SJSA1 (cell line): ENCODE measurements at places on chromosomes 2 and 18. TPM values are rescaled to one million over a fixed set of nuclear protein-coding genes. Genes with fewer than 3 reads are reported as not detected.

The CNGA3 gene
- total RNA-seq = not detected in 2 replicates

The GPR45 gene
- total RNA-seq = 0.16 and 0.29 TPM in 2 replicates

The MATN3 gene
- 2.9 and 4.3 TPM in 2 replicates for total RNA-seq

The VWC2L gene
- not detected in 2 replicates for total RNA-seq

The CPO gene
- total RNA-seq = not detected in 2 replicates

The TET3 gene
- 2.1 and 2.4 TPM in 2 replicates for total RNA-seq

GRCh38 chr2:217858519-217859491 lies 144.0 kb downstream of the TNS1 start:
- no peaks in the 10 kb centered on the region for H3K36me3 ChIP-seq
- H3K27me3 ChIP-seq = no peaks in the 10 kb centered on the region
- no peak overlapping the region for H3K4me3 ChIP-seq
- DNase-seq = no peak

GRCh38 chr18:57655740-57656139 lies 34.1 kb upstream of the NARS1 start:
- no peaks in the 10 kb centered on the region for H3K27me3 ChIP-seq
- peaks cover 28% of the 10 kb centered on the region for H3K36me3 ChIP-seq
- H3K4me1 ChIP-seq = no peaks in the 10 kb centered on the region
- H3K27ac ChIP-seq = no peak overlapping the region
- no peak overlapping the region for H3K4me3 ChIP-seq
- DNase-seq = no peak

GRCh38 chr2:4354678-4355077 lies 651.3 kb downstream of the DCDC2C start:
- H3K4me3 ChIP-seq = no peak overlapping the region
- H3K4me1 ChIP-seq = no peaks in the 10 kb centered on the region
- H3K27me3 ChIP-seq = no peaks in the 10 kb centered on the region

- H3K4me1 ChIP-seq = peaks cover 30% of the 10 kb centered on the region
- no peaks in the 10 kb centered on the region for H3K36me3 ChIP-seq
- peak overlapping the region; percentile 46 for H3K27ac ChIP-seq
Observed at GRCh38 chr18:74604774-74605173, 7.1 kb downstream of the ZNF407 start.

DNA sequence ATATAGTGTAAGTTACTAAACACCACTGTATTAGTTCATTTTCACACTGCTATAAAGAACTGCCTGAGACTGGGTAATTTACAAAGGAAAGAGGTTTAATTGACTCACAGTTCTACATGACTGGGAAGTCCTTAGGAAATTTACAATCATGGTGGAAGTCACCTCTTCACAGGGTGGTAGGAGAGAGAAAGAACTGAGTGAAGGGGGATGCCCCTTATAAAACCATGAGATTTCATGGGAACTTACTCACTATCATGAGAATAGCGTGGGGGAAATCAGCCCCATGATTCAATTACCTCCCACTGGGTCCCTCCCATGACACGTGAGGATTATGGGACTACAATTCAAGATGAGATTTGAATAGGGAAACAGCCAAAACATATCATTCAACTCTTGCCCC lies 618.0 kb downstream of the NYAP2 start:
- no peak overlapping the region for H3K27ac ChIP-seq
- H3K4me3 ChIP-seq = no peak overlapping the region
- H3K36me3 ChIP-seq = no peaks in the 10 kb centered on the region
- no peak for DNase-seq

- no peaks in the 10 kb centered on the region for H3K27me3 ChIP-seq
- no peak overlapping the region for H3K4me3 ChIP-seq
- peaks cover 7% of the 10 kb centered on the region; the same call in 1 of the 2 replicates for H3K4me1 ChIP-seq
- H3K27ac ChIP-seq = no peak overlapping the region
Observed at GRCh38 chr2:132403146-132403545, 13.5 kb upstream of the GPR39 start.

DNA sequence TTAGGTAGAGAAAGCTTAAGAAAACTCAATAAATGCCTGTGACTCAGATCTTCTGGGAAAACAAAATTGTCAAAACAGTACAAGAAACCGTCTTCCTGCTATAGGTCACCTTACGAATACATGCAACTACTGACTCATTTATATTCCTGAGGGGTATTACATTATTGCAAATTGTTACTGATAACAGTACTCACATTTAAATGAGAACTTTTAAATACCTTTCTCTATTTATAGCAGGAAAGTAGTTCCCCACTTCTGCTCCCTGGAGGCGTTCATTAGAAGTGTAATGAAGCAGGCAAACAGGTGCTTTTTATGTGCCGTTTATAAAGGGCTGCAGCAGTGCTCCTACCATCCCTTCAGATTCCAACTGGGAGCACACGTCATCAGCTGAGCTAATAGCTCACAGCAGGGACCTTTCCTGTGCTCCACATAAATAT lies 65.1 kb upstream of the RPRM start:
- no peak overlapping the region for H3K27ac ChIP-seq
- H3K4me1 ChIP-seq = no peaks in the 10 kb centered on the region

DNA sequence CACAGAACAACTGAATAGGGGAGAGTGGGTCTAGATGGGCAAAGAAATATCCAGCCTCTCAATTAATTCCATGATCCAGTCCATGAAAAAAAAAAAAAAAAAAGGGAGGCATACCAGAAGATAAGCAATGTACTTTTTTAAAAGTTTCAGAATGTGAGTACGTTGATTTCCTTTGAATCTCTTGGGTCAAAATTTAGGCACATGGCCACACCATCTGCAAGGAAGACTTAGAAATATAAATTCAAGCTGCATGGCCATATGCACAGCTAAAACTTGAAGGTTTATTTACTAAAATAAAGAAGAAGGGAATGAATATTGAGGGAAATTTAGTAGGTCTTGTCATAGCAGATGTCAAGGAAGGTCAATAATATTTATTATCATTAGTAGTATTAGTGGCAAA lies 286.5 kb upstream of the CDH7 start:
- H3K4me1 ChIP-seq = no peaks in the 10 kb centered on the region
- no peak overlapping the region for H3K27ac ChIP-seq
- H3K27me3 ChIP-seq = no peaks in the 10 kb centered on the region
- no peaks in the 10 kb centered on the region for H3K36me3 ChIP-seq
- H3K4me3 ChIP-seq = no peak overlapping the region

DNA sequence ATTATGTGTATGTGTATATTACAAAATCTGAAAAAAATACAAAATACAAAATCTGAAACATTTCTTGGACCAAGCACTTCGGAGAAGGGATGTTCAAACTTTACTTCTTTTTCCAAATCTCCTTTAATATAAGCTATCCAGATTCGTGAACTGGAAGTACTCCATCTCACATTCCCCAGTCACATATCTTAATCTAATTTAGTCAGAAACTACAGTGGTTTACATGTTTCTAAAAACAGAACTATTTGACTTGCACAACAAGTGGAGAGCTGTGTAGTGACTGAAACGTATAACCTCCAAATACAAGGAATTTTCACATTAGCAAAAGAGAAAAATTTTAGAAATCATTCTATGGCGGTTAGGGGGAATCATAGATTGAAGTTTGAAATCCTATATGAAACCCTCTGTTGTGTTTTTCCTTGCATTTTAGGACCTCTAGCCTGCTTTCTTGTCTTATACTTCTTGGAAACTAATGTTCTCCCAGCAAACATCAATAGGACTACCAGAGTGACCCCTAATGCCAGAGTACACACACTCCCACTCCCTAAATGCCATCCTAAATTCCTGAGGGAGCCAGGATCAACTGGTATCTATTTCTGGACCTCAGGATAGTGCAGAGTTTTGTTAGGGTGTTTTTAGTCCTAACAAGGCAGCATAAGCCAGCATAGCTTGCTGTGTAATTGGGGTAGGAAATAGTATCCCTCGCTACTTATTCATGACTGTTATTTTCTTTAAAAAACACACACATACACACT lies 30.2 kb upstream of the ROCK1 start:
- no peak overlapping the region for H3K27ac ChIP-seq
- H3K36me3 ChIP-seq = no peaks in the 10 kb centered on the region
- H3K4me3 ChIP-seq = no peak overlapping the region
- DNase-seq = no peak

GRCh38 chr18:62883937-62884735 lies 168.8 kb downstream of the PHLPP1 start:
- H3K4me1 ChIP-seq = peaks cover 31% of the 10 kb centered on the region
- no peaks in the 10 kb centered on the region for H3K36me3 ChIP-seq
- H3K4me3 ChIP-seq = no peak overlapping the region

- H3K27ac ChIP-seq = no peak overlapping the region
- no peak overlapping the region for H3K4me3 ChIP-seq
- H3K36me3 ChIP-seq = no peaks in the 10 kb centered on the region
- H3K4me1 ChIP-seq = no peaks in the 10 kb centered on the region
Observed at GRCh38 chr2:215110918-215111317, 27.5 kb downstream of the ABCA12 start.

- DNase-seq = no peak
- H3K4me1 ChIP-seq = no peaks in the 10 kb centered on the region
- no peaks in the 10 kb centered on the region for H3K36me3 ChIP-seq
- no peak overlapping the region for H3K27ac ChIP-seq
- H3K27me3 ChIP-seq = no peaks in the 10 kb centered on the region
Observed at GRCh38 chr18:74336656-74337055, 21.0 kb downstream of the C18orf63 start.

GRCh38 chr18:37403100-37403781 lies 162.4 kb downstream of the CELF4 start:
- no peak overlapping the region for H3K4me3 ChIP-seq
- no peaks in the 10 kb centered on the region for H3K4me1 ChIP-seq

GRCh38 chr2:231260442-231261208 lies 62.2 kb downstream of the ARMC9 start:
- H3K27ac ChIP-seq = no peak overlapping the region
- H3K36me3 ChIP-seq = no peaks in the 10 kb centered on the region
- H3K4me3 ChIP-seq = no peak overlapping the region
- peaks cover 7% of the 10 kb centered on the region for H3K4me1 ChIP-seq
- peak; percentile 52 for DNase-seq

DNA sequence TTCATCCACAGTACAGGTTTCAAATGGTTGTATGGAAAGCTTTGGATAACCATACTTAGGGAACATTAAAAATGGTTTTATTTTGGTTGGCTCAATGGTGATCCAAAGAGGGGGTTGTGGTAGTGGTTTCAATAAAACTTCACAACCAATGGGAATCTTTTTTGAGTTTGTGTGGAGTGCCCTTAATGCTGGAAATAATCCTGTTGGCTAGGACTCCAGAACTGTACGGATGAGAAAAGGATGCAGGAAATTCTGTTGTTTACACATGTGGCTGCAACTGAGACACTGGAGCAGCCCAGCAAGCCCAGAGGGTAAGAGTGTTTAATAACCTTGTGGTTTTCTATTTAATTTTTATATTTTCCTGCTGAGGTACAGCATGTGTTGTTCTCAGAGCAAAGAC lies at the start of gene CCDC102B:
Gene CCDC102B, plus strand, starts transcription at position 210 of the 400 bp plus-strand sequence. CDS start 38,684 bp downstream, outside the sequence.
- H3K27ac ChIP-seq = no peak within 1 kb of the TSS
- H3K36me3 ChIP-seq = no peaks in the 10 kb centered on the region
- no peaks in the 10 kb centered on the region for H3K27me3 ChIP-seq
- peaks cover 4% of the 10 kb centered on the region; the same call in 1 of the 2 replicates for H3K4me1 ChIP-seq
- H3K4me3 ChIP-seq = no peak within 1 kb of the TSS

GRCh38 chr2:207812726-207813080 lies 43.0 kb upstream of the FZD5 start:
- no peaks in the 10 kb centered on the region for H3K4me1 ChIP-seq
- no peak for DNase-seq
- H3K27me3 ChIP-seq = no peaks in the 10 kb centered on the region
- H3K36me3 ChIP-seq = no peaks in the 10 kb centered on the region
- no peak overlapping the region for H3K27ac ChIP-seq
- H3K4me3 ChIP-seq = no peak overlapping the region

DNA sequence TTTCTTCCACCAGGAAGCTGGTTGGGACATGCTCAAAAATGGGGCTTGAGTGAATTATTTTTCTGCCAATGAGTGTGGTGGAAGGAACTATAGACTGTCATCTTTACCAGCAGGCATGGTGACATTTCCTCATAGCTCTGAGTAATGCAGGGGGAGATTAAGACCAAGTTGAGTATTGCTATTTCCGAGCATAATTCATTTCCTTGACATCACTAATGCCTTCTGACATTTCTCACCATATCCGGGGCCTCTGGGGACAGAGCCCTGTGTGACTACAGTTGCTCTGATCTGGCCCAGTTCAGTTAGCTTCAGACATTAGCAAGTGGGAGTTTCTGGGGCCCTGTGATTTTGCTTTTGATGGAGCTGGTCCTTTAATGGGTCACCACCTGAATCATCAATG lies 410.4 kb downstream of the MEIS1 start:
- no peak overlapping the region for H3K4me3 ChIP-seq
- no peaks in the 10 kb centered on the region for H3K27me3 ChIP-seq
- H3K27ac ChIP-seq = no peak overlapping the region
- no peaks in the 10 kb centered on the region for H3K36me3 ChIP-seq

DNA sequence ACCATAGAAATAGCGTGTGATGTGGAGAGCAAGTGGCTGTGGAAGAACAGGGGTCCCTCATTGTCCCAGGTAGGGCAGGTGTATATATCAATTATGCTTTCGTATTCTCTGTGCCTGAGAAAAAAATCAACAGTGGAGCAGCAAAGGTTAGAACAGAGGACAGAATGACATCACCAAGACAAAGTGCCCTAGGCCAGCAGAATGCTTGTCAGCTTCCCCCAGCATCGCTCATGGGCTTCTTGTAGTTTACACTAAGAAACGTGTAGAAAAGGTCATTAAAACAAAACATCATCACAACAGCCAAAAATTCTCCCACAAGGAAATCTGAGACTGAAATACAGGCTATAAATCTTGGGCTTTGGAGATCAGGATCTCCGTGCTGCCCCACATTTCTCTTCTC lies 288.0 kb downstream of the TDRD15 start:
- no peaks in the 10 kb centered on the region for H3K36me3 ChIP-seq
- no peak for DNase-seq
- no peak overlapping the region for H3K4me3 ChIP-seq

DNA sequence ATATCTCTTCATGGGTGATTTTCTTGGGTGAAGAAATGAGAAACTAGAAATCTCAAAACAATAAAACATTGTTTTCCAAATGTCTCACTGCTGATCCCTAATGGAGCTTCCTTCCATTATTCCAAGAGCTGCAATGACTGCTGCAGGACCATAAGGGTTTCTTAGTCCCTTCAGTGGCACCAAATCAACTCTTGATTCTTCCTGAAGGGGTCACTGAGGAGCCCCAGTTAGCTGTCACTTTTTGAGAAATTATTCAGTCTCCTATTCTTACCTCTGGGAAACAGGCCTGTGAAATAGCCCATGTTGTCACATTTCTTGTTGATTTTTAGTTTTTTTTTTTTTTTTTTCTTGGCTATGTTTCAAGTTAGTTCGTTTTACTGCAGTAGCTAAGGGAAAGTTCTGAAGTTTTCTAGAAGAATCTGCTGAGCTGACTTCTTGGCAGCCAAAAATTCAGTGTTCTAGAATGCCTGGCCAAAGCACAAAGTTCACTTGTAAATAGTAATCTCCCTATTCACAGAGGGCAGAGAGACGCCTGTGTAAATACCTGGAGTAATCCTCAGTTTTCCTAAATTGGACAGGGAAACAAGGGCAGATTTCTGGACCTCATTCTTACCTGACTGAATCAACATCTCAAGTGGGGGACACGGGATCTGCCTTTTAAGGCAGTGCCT lies 480.0 kb downstream of the RIT2 start:
- H3K27ac ChIP-seq = no peak overlapping the region
- no peak overlapping the region for H3K4me3 ChIP-seq
- no peaks in the 10 kb centered on the region for H3K36me3 ChIP-seq
- no peaks in the 10 kb centered on the region for H3K4me1 ChIP-seq
- DNase-seq = no peak
